ENCODE measurements at places on chromosomes 13 and 19.

DNA sequence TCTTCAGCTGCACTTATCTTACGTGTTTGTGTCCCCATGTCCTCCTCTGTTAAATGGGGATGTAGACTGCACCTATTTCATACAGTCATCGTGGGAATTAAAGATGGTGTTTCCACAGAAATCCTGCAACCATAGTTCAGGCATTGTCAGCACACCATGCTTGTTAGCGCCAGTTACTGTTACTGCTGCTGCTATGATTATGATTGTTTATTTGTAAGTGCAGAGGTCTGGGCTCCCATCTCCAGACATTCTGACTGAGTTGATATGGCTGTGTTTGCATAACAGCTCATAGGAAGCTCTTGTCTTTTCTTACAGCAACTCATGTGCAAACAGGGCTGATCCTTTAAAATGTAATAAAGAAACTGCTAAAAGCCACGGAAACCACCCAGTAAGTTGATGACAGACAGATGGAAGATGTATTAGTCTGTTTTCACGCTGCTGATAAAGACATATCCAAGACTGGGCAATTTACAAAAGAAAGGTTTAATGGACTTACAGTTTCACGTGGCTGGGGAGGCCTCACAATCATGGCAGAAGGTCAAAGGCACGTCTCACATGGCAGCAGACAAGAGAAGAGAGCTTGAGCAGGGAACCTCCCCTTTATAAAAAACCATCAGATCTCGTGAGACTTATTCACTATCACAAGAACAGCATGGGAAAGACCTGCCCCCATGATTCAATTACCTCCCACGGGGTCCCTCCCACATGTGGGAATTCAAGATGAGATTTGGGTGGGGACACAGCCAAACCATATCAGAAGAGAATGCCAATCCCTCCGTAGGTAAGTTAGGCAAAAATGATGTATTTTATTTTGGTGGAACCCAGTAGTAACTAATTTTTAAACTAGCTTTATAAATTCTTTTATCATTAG is 1.6 kb downstream of the ZSCAN5A start:
- no peak for DNase-seq

DNA sequence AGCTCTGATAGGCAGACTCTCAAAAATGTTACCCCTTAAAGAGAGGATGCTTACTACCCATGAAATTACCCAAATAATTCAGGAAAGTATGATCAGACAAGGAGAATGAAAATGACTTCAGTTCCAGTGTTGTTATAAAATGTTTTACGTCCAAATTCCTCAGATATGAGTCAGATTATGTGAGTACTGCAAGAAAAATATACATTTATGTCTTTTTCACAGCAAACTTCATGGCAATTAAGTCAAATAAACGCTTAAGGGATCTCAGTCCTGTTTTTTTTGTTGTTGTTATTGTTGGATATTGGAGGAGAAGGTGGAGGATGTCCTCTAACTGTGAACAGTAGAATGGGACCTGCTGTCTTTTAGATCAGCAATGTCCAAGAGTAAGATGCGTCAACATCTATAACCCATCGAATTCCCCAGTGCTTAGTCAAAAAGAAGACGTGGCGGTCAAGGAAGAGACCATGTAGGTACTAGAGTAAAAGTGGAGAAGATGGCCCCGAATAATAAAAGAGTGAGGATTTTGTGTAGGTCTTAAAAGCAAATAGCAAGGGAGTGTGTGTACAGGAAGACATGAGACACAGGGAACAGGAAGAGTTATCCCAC is 215.4 kb upstream of the IRS2 start:
- DNase-seq, result no peak

DNA sequence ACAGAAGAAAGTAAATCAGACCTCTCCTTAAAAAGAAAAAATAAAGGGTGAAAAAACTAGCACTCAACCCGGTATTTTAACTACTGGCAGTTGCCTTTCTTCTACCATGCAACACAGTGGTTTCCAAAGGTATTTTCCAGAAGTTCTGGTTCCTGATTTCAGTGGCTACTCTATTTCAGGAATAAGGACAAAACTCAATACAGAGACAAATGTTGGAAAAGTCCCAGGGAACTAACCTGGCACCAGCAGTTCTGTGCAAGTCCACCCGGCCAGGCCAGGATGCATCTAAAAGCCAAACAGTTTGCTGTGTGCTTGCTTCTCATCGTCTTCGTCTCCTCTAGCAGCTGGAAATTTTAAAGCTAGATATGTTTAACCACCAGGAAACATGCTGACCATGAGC is 52.5 kb downstream of the FOXO1 start:
- no peak for DNase-seq

DNA sequence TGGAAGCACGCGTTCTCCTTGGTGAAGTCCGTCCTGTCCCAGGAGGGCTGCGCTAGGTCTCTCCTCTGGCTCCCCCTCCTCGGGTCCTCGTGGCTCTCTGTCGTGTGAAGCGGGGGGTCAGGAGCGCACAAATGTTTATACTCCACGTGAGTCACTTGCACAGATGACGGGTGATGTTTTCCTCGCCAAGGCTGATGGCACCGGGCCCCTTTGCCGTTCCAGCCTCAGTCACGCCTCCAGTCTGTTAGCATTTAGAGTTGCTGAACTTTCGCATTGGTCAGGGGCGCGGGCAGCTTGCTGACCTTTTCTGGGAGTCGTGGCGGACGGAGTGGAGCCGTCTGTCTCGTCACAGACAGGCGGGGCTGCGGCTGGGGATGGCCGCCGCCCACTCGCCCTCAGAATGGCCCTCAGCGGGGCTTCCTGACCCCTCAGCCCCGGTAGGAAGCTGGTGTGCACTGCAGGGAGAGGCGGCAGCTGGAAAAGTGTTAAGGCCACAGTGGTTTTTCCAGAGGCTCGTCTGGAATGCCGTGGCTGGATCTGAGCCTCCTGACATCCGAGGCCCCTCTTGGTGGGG is 13.7 kb downstream of the KLHL26 start:
- DNase-seq, result no peak

GRCh38 chr19:1240925-1241324 is 626 bp upstream of the ATP5F1D start:
- DNase-seq, result no peak

Data from T-helper 1 cell (primary cell).